ENCODE measurements at places on chromosomes 5 and 9. TPM values are rescaled to one million over a fixed set of nuclear protein-coding genes. Genes with fewer than 3 reads are reported as not detected.

DNA sequence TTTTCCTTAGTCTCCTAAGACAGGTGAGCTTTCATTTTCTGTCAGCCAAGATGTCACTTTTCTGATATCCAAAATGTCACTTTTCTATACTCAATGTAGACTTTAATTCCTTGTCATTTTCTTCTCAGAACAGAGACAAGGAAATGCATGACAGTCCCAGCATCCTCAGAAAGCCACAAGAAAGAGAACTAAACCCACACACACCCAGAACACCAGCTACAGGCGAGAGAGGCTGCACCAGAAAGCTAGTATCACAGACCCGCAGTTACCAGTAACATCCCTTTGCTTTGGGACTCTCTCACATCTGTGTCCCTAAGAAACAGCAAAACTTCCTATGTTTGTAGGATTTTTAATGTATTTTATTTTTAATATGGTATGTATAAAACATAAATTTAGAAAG is 17.1 kb downstream of the TRMO start:
- no peak overlapping the region for H3K4me3 ChIP-seq
- no peaks in the 10 kb centered on the region for H3K36me3 ChIP-seq

DNA sequence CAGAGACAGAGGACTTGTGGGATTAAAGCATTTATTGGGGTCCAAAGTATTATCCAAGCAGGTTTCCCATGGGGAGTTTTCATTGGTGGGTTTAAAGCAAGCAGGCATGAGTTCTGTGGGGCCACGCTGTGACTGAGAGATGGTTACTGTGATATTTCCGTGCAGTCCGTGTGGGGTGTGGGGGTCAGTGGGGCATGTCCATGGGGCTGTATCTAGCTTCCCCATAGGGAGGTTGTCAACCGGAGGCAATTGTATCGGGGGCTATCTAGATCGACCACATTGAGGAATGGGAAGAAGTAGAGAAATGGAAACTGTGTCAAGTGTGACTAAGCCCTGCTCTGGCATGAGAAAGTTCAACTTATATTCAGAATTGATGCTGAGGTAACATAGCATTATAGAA is 7.1 kb upstream of the RPS23 start:
- no peaks in the 10 kb centered on the region for H3K27me3 ChIP-seq
- no peaks in the 10 kb centered on the region for H3K36me3 ChIP-seq
- no peak overlapping the region for H3K4me3 ChIP-seq
- H3K4me1 ChIP-seq = no peaks in the 10 kb centered on the region
- H3K27ac ChIP-seq = no peak overlapping the region

The C9orf153 gene
- total RNA-seq = not detected

The CORO2A gene
- total RNA-seq = 45.3 TPM

All from prostate gland (tissue), 2 donors.